ENCODE measurements at places on chromosomes 7 and 10.

- no peak for DNase-seq
Measured at GRCh38 chr7:471866-472639, 47.6 kb downstream of the PDGFA start.

- no peak for DNase-seq
Measured at GRCh38 chr10:89469517-89469916, 55.1 kb downstream of the IFIT5 start.

GRCh38 chr7:103689255-103689654 is 243.2 kb upstream of the SLC26A5 start:
- DNase-seq = no peak

DNA sequence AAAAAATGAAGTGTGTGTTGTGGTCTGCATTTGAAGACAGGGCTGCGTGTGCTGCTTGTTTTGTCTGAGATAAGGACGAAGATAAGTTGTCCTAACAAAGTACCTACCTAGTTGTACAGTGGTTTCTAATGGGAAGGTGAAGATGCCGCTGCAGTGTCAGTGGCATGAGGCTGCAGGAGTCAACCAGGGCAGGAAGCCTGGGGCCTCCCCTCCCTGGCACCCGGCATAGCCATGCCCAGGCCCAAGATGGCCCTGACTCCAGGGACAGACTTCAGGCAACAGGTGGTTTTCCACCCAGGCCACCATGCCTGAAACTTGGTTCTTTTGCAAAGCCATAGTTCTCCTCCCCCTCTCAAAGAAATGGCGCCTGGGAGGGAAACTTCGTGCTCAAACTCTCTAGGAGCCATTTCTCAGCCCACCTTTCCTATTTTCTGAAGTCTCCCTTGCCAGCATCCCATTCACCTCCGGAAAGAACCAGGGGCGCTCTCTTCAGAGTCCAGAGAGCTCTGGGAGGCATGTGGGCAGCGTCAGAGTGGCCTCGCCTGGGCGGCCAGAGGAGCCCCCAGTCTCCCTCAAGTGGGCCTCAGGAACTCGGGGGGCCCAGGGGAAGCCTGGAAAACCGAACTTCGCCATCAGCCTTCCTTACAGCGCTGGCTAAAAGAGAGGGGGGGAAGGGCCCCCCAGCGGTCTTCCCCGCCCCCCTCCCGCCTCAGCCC is 2.1 kb upstream of the KAT6B start:
- no peak for DNase-seq

- DNase-seq = no peak
Measured at GRCh38 chr7:76325092-76325491, 22.6 kb downstream of the HSPB1 start.

DNA sequence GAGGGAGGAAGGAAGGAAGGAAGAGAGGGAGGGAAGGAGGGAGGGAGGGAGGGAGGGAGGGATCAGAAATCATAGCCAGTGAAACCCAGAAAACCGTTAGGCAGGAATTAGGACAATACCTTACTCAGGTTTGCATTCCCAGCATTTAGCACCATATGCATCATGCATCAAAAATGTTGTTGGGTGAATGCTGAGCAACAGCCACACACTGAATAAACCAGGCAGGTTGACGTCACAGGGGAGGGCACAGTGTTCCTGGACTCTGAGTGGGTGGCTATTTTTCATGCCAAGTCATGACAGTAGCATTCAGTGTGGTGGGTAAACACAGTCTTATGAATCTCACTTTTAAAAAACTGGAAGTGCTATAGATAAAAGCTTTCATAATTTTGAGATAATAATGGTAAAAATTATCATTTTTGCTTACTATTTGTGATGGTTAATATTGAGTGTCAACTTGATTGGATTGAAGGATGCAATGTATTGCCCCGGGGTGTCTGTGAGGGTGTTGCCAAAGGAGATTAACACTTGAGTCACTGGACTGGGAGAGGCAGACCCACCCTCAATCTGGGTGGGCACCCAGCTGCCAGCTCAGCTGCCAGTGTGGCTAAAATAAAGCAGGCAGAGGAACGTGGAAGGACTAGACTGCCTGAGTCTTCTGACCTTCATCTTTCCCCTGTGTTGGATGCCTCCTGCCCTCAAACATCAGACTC is 199.1 kb upstream of the PRKCQ start:
- DNase-seq = no peak

- no peak for DNase-seq
Measured at GRCh38 chr7:76411626-76412025, 2.1 kb upstream of the SSC4D start.

GRCh38 chr7:25886387-25887240 is 265.4 kb upstream of the NFE2L3 start:
- no peak for DNase-seq

DNA sequence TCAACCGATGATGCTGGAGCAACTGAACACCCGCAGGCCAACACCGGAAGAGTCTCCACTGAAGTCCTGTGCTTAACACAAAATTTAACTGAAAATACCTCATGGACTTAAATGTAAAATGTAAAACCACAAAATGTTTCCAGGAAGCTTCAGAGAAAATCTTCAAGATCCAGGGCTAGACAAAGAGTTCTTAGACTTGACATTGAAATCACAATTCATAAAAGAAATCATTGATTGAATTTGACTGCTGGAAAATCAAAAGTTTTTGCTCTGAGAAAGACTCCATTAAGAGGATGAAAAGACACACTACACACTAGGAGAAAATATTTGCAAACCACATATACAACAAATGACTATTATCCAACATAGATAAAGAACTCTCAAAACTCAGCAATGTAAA is 234.7 kb upstream of the PPP2R2D start:
- DNase-seq = no peak

- DNase-seq = no peak
Measured at GRCh38 chr7:136677471-136678365, 190.7 kb upstream of the CHRM2 start.

DNA sequence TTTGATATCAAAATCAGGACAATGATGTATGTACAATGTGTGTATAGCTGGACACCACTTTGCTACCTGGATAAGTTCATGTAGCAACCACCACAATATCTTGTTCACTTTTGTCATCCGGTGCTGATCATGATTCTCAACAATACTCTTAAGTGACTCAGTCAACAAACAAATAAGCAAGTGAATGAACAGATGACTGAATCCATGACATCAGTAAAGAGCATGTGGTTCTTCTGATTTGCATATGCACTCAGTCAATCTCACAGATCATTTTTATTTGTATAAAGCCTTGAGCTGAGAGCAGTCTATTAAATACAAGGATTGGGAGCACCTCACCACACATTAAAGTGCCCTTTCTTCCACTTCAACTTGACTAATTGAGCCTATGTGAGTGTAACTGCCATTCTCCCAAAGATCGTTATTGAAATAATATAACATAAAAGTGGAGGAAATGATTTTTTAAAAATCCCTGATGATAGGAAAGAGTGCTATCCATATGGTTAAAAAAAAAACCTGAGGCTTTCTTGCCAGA is 69.5 kb downstream of the NPSR1 start:
- DNase-seq = no peak

Measured in right renal cortex interstitium (tissue), 3 donors.